ENCODE measurements at places on chromosomes 12 and 14. TPM values are rescaled to one million over a fixed set of nuclear protein-coding genes. Genes with fewer than 3 reads are reported as not detected.

The EXOC3L4 gene
- total RNA-seq: 1.2 TPM

The TSPAN11 gene
- 1.6 TPM for total RNA-seq

The METTL3 gene
- total RNA-seq: 40.5 TPM

GRCh38 chr14:77623201-77623600 is 6.8 kb upstream of the SPTLC2 start:
- DNase-seq: no peak

DNA sequence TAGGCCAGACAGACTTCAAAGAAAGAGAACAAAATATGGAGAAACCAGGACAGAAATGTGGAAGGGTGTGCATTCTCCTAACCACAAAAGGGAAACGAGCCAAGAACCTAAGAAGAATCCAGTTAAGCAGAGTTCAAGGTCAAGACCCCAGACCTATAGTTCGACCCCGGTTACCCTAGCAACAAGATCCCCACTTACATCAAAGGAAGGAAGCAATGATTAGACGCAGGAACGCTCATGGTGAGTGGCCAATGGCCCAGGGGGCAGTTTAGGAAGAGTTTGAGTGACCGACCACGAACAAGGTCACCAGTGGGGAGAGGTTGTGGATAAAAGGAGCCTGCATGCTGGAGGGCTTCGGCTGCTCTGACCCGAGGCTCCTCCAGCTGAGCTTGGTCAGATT is 36.2 kb downstream of the OAS2 start:
- no peak for DNase-seq
